COR-L47 (cell line): ENCODE measurements at places on chromosomes 16 and 17.
A peak's percentile ranks its signal among the peaks of the same experiment; 100 is the strongest.

- no peak for DNase-seq
Observed at GRCh38 chr17:28969706-28970393, 18.5 kb upstream of the PHF12 start.

DNA sequence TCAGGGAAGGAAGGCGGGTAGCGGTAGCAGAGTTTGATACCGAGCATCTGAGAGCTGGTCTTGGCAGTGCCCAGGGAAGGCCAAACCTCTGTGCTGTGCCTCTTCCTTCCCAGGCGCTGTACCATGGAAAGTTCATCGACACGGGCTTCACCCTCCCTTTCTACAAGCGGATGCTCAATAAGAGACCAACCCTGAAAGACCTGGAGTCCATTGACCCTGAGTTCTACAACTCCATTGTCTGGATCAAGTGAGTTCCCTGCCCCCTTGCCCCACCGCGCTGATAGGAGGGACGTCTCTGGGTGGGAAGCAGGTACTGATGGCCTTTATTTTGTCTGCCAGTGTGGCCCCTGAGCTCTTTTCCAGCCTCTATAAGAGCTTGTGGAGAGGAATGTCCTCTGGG is 15.4 kb upstream of the CLEC18A start:
- DNase-seq = no peak

DNA sequence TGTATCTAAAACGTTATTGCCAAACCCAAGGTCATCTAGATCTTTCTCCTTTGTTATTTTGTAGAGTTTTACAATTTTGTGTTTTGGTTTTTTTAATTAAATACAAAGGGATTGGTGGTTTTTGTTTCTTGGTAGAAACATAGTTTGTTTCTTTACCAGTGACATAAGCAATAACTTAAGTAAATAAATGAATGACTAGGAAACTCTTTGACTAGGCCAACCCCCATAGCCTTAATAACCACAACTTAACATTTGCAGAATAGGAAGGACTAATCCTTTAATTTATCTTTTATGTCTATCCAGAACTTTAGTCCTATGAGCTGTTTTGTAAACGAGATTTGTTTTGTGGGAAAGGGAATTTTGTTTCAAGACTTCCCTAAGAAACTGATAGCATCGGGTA is 162.5 kb downstream of the PRKCA start:
- no peak for DNase-seq

DNA sequence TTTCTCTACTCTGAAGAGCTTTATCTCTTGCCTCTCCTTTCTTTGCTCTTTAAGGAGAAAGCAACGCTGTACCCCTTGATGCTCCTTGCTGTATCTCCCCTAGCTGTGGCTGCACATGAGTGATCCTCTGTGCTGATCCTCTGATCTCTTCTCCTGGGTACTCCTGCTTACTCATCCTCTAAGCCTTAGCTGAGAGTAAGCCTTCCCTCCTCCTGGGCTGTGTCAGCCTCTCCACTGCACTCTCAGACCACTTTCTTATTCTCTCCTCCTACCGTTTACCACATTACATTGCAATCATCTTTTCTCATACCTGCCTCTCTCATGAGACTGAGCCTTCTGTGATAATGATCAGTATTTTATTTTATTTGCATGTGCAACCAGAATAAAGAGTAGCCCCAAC is 25.1 kb downstream of the SOX9 start:
- DNase-seq = no peak

DNA sequence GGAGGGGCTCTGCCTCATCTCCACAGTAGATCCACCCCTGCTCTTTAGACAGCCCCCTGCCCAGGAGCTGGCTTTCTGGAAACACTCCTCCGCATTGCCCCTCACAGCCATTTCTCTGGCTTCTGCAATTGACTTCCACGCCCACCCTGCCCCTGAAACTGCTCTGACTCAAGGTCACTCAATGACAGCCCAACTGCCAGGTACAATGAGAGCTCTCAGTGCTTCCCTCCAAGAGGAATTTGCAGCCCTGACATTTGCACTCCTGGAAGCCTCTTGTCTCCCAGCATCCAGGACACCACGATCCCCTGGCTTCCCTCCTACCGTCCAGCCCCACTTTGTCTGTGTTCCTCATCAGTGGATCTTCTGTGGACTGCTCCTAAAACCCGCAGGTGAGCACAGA is 421.5 kb downstream of the SOX9 start:
- no peak for DNase-seq

- no peak for DNase-seq
Observed at GRCh38 chr16:89402962-89403361, 87.4 kb downstream of the ANKRD11 start.

DNA sequence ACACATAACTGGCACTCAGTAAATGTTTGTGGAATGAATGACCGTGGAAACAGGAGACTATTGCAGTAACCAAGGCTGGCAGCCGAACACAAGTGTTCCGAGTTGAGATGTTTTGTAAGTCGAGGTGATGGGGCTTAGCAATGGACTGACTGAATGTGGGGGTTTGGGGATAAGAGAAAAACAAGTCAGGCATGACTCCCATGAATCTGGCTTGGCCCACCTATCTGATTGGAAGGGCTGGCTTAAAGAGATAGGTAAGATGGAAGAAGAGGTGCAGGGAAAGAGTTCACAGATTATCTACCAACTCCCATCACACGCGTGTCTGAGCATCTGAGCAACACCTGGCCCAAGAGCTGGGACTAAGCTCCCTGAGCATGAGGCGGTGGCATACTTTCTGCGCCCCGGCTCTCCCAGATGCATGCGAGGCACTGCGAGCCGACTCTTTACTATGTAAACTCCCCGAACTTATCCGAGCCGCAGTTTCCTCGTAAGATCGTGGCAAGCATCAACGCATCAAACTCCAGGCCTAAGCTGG is 539 bp downstream of the IFT20 start:
- no peak for DNase-seq

GRCh38 chr16:81469183-81469677 is 24.6 kb downstream of the CMIP start:
- DNase-seq = no peak

- DNase-seq = no peak
Observed at GRCh38 chr17:76867578-76868175, 527 bp upstream of the MGAT5B start.

DNA sequence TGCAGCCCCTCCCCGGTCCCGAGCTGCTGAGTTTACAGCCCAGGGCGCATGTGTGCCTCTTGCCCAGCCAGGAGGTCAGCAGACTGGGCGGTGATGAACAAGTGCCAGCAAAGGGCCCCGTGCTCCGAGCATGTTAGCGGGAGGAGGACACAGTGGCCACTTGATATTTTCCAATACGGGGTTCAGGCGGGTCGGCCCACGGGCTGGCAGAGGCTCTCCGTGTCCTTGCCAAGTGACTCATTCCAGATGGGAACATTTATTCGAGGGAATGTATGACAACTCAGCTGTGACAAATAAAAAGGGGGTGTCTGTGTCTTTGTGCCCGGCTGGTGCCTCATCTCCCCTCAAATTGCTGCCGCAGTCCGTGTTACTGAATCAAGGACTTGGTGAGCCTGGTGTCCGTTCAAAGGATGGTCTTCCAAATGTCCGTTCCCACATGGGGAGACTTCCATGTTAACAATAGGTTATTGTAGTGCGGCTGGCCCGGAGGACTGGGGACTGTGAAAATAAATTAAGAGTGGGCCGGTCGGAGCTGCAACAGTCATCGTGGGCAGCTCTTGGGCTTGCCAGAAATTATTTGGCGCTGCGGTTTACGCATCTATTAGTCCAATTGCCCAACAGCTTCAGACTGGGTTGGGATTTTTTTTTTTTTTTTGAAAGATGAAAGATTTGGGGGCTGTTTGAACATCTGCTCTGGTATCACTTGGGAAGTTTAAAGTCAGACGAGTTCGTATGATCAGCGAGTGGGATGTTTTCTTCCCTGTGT is 174.0 kb upstream of the CIBAR2 start:
- DNase-seq = no peak

GRCh38 chr16:85355515-85355837 is 243.2 kb upstream of the CIBAR2 start:
- no peak for DNase-seq

- DNase-seq = no peak
Observed at GRCh38 chr17:4180791-4181190, 37.8 kb downstream of the CYB5D2 start.

- DNase-seq = peak; percentile 64
Observed at GRCh38 chr17:47604598-47604927, 45.2 kb upstream of the KPNB1 start.

DNA sequence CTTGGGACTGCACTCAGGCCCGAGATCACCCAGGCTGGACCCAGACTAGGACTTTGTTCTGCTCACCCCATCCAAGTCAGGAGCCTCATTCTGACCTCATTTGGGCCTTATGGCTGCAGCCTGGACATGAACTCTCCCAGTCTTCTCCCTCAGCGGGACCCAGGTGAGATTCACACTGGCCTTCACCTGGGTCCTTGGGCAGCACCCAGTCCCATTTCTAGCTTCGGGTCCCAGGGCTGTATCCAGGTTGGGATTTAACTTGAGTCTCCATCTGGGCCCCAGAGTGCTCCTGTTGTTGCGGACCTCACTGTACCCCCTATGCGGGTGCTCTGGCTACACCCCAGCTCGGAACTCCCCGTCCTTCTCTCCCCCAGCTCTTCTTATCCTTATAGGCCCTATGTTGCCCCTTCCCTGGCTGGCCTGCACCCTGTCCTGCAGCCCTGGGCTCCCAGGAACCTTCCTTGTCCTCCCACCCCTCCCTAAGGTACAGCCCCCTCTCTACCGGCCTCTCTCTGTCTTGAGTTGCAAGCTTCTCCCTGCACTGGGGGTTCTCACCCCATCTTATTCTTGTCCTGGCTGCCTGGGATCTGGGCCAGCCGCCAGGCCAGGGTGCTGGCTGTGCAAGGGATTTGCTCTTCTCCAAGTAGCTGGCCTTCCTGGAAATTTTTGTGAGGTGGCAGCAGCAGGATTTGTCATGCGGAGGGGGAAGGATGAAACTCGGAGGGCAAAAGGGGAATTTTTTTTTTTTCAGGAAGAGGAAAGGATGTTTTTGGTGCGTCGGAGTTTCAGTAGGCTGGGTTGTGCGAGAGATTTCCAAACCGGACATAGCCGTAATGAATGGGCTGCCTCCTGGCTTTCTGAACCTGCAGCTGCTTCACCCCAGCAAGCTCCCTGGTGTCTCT is 904 bp downstream of the MAP2K3 start:
- DNase-seq = no peak

- DNase-seq = no peak
Observed at GRCh38 chr16:27199736-27200135, 3.6 kb upstream of the KDM8 start.

- DNase-seq = no peak
Observed at GRCh38 chr17:80847496-80848230, 144.0 kb upstream of the CHMP6 start.

GRCh38 chr17:43398724-43399595 is at the start of gene ARL4D:
ARL4D (plus strand) TSS chr17:43398993; CDS start chr17:43399733, 740 bp downstream.
- peak; percentile 82 for DNase-seq

DNA sequence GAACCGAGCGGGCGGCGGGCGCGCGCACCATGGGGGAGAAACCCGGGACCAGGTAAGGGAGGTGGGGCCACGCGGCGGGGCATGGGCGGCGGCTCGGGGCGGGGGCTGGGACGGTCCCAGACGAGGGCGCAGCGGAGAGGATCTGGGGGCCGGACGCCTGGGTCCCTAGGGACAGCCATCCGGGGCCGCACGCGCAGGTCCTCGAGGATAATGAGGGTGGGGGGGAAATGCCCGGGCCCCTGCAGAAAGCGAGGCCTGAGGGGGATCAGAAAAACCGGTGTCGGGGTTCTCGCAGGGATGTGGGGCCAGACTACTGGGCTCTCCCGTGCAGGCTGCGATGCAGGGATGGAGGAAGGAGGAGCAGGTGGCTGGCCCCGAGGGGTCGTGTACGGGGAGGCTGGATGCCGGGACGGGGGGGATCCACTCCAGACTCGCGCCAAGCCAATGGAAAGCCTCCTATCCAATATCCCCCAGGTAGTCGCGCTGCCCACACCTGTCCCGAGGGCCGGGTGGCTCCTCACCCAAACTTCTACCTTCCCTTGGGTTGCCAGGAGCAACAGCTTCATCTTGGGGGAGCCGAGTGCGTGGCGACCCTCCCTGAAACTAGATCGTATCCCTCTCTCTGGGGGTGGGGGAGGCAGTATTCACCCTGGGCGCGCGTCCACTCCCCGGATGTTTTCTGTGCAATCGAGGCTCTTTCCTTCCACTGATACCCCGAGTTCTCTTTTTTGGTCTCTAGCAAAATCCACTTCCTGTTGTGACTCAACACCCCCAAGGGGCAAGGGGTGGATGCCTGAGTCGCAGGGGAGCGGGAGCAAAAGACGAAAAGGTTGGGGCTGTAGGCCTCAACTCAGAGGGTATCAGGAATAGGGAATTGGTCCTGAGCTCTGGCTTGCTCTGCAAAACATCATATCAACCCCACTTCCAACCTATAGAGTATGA is 532 bp downstream of the ARRB2 start:
- no peak for DNase-seq

DNA sequence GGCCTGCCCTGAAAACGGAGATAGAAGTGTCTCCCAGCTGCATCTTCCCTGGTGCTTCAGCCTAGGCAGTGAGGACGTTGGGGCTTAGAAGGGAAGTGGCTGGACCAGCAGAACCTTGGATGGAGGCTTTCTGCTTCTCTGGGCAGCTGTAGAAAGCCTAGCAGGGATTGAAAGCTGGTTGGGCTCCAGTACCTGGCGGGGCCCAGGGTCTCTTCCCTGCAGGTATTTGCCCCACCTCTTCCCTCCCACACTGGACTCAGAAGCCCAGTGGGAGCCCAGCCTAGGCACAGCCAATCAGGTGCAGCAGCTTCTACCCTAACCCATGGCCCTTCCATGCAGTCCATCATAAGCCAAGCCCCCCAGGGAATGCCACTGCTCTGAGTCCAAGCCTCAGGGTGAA is 190.3 kb upstream of the IRX6 start:
- DNase-seq = no peak

DNA sequence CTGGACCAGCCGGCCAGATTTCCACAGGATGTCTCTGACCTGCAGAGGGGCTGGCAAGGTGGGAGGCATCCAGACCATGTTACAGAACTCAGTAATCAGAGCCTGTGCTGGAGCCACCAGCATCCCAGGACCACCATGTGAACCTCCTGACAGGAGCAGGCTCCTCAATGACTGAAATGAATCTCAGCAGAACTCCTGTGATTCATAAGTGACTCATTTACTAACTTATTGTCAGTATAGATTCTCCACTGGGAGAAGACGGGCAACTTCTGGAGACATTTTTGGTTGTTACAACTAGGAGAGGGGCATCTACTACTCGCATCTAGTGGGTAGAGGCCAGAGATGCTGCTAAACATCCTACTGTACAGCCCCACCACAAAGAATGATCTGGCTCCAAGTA is 3.1 kb upstream of the WWOX start:
- no peak for DNase-seq

DNA sequence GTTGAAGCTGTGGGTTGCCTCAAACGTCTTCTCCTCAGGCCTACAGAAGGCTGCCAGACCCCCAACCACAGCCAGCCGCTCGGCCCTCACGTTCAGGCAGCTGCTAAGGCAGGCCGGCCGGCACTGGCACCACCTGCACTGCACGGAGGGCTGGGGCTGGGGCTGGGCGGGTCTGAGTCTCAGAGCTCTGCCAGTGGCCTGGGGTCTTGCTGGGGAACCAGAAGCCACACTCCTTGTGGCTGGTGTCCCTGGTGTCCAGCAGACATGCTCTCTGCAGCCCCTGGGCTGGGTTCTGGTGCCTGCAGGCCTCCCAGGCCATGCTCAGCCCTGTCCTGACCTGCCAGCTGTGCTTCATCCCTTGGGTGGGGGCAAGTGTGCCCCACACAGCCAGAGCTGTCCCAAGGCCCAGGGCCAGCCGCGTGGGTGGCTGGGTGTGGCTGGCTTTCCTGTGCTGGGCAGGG is 42.0 kb downstream of the BAHCC1 start:
- no peak for DNase-seq

- no peak for DNase-seq
Observed at GRCh38 chr16:74521691-74522090, 85.2 kb downstream of the GLG1 start.

GRCh38 chr17:57513569-57513968 is 231.5 kb downstream of the CCDC182 start:
- DNase-seq = no peak

GRCh38 chr16:30439720-30440348 is 5.8 kb downstream of the SEPHS2 start:
- DNase-seq = no peak
